ENCODE measurements at places on chromosomes 12 and 14.

- DNase-seq = no peak
Measured at GRCh38 chr12:101045486-101046464, 164.3 kb downstream of the SLC5A8 start.

GRCh38 chr12:127150956-127151355 lies 1116.0 kb upstream of the TMEM132C start:
- DNase-seq = no peak

DNA sequence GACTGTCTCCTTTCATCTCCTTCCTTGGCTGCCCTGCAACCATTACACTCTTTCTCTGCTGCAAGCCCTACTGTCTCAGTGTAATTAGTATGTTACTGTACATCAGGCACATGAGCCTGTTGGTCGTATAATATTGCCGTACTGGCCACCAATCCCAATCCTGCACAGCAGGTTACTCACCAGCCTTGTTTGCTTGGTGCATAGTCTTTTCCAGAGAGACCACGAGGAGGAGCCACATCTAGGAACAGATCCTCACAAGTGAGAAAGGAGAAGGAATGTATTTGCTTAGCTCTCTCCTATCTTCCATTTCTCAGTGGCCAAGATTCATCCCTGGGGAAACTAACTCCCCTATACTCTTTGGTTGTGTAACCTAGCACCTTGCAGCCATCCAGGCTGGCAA lies 33.0 kb upstream of the BICDL1 start:
- DNase-seq = no peak

DNA sequence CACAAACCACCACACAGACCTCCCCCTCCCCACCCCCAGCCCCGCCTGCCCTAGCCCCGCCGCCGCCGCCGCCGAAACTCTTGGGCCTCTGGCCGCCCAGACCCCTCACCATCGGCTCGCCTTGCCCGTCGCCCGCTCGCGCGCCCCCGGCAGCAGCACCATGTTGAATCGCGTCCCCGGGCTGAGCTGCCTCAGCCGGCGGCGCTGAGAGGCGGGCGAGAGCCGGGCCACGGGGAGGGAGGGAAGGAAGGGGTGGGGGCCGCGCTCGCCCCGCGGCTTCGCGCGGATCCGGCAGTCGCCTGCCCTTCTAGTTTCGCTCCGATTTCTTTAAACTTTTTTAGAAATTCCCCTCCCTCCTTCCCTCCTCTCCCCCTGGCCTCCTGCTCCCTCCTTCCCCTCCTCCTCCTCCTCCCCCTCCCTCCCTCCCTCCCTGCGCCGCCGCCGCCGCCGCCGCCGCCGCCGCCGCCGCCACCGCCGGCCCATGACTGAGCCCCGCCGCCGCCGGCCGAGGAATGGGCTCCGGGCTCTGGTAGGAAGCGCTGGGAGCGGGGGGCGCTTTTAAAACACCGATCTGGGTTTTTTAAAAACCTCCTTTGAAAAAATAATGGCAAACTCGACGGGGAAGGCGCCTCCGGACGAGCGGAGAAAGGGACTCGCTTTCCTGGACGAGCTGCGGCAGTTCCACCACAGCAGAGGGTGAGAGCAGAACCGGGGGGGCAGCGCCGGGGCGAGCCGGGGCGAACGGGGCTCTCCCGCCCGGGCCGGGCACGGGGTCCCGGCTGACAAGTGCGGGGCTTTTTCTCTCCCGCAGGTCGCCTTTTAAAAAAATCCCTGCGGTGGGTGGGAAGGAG lies at the start of gene ARID2:
Gene ARID2 (plus strand): TSS at position 474 of the 851 bp plus-strand sequence. CDS start 131 bp downstream, at position 605.
- DNase-seq = peak; percentile 34

GRCh38 chr14:21267886-21268616 lies 1.2 kb downstream of the HNRNPC start:
- no peak for DNase-seq

- DNase-seq = no peak
Measured at GRCh38 chr12:118534003-118534402, 157.6 kb downstream of the SUDS3 start.

DNA sequence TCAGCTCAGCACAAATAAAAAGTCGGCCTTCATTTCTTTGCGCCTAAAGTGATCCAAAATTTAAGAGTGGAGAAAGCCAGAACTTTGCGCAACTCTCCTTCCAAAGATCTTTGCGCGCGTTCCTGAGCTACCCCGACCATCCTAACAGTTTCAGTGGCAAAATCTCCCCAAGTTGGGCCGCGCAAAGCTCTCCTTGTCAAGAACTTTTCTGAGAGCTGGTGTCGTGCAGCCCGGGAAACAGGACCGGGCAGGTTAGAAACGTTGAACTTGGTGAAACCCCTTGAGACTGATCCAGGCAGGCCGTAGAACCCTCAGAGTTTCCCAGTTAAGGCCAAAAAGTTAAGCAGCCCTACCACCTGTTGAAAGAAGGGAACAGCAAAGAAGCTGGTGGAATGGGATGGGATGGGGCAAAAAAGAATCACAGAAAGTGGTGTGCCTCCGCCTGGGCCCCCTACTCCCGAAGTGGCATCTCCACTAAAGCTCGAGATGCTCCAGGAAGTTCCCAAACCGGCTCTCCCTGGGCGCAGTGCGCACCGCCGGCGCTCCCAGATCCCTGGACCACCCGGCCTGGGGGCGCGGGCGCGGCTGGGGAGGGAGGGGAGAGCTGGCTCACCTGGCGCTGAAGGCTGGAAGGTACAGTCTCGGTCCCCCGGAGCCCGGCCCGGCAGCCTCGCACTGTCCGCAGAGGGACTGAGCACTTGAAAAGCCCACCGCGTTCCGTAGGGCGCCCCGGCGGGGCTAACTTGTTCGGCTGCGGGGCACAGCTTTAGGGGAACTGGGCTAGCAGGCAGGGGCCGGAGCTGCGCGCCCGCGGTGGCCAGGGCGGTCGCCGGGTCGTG lies 768 bp downstream of the DBX2 start:
- no peak for DNase-seq

DNA sequence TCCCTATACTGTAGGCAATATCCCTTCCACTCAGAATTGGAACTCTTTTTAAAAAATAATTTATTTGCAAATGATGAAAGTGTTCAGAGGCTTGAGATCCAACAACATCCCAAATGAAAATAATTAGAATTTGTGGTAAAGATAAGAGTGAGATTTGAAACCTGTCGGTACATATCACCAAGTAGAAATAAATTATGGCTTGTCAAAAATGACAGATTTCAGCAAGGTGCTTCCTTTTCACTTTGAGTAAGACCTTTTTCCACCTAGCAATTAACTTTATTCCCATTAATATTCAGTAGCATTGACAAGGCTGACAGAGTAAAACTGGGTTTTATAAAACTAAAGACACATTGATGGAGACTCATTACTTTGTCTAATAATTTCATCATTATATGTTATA lies 107.7 kb upstream of the PRKD1 start:
- DNase-seq = no peak

DNA sequence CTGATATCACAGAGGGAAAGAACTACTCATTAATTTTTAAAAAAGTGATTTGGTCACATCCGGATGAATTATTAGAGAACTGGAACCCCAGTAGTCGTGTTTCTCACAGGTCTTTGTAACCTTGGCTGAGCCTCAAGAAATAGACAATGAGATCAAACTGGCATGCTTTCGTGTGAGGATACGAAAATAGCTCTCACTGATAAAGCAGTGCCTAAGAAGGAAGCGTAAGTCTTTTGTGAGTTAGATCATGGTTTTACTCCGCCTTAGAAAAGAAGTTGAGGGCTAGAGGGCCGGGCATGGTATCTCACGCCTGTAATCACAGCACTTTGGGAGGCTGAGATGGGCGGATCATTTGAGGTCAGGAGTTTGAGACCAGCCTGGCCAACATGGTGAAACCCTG lies 33.8 kb upstream of the GALNT16 start:
- no peak for DNase-seq

DNA sequence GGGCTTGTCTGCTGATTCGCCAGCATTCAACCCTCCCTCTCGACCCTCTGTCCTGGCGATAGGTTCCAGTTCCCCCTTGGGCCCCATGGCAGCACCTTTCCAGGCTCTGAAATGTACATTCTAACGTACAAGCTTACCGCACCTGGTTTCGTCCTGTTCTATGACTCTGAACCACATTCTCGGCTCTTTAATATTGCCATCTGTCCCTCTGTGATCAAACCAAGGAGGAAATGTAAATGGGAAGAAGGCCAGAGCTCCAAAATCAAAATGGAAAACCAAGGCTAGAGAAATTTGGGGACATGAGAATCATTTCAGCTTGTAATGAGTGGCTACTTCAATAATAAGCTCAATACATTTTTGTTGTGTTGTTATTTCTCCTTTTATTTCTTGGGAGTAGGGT lies 117.2 kb downstream of the TTC7B start:
- DNase-seq = no peak

DNA sequence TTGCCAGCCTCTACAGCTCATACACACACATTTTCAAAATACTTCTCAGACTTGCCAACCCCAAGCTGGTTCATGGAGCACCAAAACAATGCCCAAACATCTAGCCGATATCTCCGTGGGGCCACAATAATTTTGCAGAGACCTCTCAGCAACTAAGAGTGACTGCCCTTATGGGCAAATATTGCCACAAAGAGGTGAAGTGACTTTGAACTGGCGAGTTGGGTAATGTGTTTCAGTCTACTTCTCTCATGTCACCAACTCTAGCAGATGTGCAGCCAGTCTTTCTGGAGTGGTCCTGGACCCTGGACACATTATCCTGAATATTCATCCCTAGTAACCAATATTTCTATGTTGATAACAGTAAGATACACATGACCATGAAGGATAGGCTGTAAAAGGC lies 290.3 kb downstream of the EMP1 start:
- no peak for DNase-seq

DNA sequence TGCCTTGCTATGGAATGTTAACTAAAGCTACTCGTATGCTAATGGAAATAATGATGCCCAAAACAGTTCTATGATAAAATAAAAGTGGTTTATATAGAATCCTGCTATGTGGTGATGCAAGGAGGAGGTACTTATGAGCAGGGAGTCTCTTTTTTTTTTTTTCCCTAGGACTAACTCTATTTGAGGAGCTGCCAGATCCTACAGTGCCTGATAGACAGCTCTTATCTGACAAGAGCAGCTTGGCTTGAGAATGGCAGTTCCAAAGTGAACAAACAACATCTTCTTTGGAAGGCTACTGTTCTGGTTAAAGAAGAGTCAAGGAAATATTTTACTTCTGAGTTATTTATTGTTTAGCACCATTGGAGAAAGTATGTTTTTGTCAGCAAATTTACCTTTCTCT lies 10.2 kb upstream of the ACSM4 start:
- no peak for DNase-seq

DNA sequence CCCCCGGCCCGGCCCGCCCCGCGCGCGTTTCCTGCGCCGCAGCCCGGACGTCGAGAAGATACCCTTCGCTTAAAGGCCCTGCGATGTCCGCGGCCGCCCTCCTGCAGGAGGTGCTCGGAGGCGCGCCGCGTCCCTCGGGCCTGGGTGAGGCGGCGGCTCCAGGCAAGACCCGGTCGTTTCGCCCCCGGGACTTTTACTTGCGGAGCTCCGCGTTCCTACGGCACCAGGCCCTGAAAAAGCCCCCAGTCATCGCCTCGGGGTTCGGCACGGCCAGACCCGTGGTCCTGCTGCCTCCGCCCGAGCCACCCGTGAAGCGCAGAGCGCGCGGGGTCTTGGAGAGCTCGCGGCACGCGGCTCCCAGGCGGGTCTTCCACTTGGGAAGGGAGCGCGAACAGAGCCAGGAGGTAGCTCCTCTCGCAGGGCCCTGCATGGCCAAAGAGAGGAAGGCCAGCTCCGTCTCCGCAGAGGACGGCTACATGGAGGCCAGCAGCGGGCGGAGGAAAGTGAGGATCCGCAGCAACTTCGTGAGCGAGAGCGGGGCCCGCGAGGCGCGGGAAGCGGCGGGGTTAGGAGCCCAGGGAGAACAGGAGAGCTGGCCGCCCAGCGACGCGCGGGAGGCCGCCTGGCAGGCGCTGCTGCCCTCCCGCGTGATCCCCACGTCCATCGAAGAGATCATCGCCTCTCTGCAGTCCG lies 26.9 kb downstream of the TTC6 start:
- no peak for DNase-seq

DNA sequence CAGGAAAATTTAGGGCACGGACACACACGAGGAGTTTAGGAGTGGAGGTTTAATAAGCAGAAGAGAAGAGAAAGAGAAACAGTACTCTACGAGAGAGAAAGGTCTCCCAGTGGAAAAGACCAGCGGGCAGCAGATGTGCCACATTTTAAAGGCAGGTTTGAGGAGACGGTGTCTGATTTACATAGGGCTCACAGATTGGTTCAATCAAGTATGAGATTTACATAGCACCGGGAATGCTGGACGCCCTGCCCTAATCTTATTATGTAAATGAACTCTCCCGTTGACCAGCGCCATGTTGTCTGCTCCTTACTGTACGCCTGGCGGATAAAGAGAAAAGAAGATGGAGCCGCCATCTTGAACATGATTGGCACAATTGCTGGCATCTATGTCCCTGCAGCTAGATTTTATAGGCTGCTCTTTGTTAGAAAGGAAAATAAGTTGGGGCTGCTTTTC lies 17.9 kb downstream of the NFKBIA start:
- DNase-seq = no peak

Measured in stimulated activated CD4-positive, alpha-beta T cell treated with anti-CD3 and anti-CD28 coated beads, TNF-alpha, amount 100 ng/mL, for 4 hours (primary cell).